ENCODE measurements at places on chromosomes 12 and 14. TPM values are rescaled to one million over a fixed set of nuclear protein-coding genes. Genes with fewer than 3 reads are reported as not detected.
A peak's percentile ranks its signal among the peaks of the same experiment; 100 is the strongest.

The LRFN5 gene
- 1.7 TPM for total RNA-seq

GRCh38 chr12:38886064-38886463, 19.3 kb downstream of the CPNE8 start:
- DNase-seq, result no peak

DNA sequence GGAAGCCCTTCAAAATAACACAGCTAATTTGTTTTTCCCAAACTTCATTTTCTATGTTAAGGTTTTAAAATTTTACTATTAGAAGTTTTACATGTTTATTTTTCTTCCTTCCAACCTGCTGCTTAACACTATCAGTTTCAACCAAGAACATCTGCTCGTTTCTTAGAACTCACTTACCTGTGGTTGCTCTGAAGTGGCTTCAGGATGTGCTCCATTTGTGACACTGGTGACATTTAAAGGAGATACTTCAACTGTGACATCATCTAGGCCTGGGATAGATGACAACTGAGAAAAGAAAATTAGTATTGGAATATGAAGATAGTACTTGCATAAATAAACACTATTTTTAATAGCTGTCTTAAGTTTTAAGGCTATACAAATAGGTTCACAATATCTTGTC, 17.9 kb downstream of the WASHC3 start:
- DNase-seq, result no peak

- no peak for DNase-seq
Observed at GRCh38 chr12:66623455-66623854, 55.4 kb downstream of the GRIP1 start.

The SMAGP gene
- 43.5 TPM for total RNA-seq

- DNase-seq, result no peak
Observed at GRCh38 chr12:107326237-107326636, 232.9 kb upstream of the CRY1 start.

DNA sequence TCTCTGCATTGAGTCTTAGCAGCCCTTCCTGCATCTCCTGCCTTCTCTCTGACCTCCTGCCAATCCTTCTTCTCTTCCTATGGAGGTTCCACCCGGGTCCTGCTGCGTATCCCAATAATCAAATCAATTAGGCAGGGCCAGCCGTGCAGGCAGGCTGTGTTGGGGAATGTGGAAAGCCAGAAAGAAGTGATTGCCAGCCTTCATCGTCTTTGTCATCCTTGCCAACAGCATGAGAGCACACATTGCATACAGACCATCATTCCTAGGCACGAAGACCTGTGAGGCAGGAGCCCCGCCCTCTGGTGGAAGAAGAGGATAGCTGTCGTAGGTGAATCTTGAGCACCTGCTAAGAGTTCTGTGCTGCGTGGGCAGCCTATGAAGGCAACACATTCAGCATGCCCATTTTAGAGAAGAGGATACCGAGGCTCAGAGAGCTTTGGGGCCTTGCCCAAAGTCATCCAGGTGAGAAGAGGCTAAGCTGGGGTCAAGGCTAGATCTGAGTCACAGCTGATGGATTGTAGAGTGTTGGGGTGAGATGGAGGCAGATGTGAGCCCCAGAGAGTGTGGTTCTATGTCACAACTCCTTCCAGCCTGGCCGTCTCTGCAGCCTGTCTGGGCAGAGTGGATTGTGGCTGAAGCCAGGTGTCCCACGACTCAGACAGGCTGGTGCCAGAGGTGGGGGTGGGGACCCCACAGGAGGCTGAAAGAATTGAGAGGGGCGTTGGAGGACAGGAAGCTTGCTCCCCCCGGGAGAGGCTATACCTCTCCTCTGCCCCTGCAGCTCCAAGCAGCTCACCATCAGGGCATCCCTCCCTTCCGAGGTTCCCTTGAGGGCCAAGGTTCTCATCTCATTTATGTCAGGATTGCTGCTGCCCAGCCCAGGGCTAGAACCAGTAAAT, 12.7 kb downstream of the C14orf132 start:
- DNase-seq, result peak; percentile 78

The CBLN3 gene
- 2.1 TPM for total RNA-seq

DNA sequence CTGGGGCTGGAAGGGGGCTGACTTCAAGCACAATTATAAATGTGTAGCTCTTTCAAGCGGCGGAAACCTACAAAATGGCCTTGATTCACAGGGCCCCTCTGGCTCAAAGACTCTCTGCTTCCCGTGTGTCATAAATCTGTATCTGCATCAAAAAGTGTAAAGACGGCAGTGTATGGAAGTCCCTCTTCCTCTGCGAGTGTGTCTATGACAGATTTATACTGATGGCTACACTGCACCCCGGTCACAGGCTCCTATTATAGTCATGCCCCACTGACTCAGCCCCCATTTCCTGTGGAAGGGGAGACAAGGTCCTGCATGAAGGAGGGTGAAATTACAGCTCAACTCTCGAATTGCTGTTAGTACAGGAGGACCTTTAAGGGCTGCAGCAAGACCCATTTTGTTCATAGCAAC, 68.6 kb downstream of the HMGA2 start:
- DNase-seq, result peak; percentile 54

DNA sequence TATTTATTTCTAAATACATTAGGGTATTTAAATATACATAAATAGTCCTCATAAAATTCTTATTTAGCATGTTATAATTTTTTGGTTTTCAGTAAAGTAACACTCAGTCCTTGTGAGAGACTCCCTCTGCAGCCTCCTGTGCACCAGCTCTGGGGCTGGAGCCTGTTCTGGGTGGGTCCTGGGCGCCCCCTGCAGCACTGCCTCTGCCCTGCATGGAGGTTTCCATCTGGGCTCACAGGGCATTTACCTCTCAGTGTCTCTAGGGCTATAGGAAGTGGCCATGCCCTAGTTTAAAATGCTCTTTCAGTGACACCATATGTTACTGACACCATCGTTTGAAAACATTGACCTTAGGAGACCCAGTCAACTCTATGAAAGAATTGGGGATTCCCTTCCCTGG, 1155.2 kb downstream of the TMEM121 start:
- no peak for DNase-seq

GRCh38 chr14:60981633-60982455, 799 bp downstream of the SLC38A6 start:
- DNase-seq, result no peak

DNA sequence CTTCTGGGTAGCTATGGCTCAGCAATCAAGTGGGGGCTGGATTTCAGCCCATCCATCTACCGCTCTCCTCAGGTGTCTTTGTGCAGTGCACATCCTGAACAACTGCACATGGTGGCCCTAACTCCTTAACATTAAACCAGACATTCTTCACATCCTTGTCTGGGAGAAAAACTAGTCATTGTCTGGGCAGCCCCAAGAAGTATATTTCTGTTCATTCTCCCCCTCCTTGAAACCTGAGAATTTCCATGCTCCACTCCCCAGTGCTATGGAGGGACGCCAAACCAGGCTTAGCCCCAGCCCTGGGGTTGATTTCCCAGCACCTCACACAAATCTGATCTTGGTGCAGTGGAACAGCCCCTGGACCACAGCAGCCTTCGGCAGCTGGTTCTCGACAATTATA, 13.4 kb downstream of the MYL2 start:
- DNase-seq, result no peak

GRCh38 chr12:83432176-83432719, 745.5 kb downstream of the TMTC2 start:
- DNase-seq, result peak; percentile 61

The DEPDC4 gene
- total RNA-seq, result 4.1 TPM

GRCh38 chr12:19771858-19772257, 332.6 kb downstream of the AEBP2 start:
- peak; percentile 45 for DNase-seq

DNA sequence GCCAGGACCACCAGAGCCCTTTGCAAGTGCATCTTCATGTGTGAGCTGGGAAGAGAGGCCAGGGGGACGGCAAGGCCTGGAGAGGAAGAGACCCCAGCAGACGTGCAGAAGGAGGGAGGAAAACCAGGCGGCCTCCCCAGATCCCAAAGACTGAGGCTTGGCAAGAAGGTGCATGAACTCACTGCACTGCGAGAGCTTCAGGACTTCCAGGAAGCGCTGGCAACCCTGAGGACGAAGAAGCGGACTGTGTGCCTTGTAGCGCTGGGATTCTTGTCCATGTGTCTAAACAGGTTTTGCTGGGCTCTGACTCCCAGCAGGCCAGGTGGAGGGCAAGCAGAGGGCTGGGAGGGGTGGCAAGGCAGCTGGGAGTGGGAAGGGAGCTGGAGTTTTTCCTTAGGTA, 939 bp downstream of the TGFB3 start:
- DNase-seq, result no peak

DNA sequence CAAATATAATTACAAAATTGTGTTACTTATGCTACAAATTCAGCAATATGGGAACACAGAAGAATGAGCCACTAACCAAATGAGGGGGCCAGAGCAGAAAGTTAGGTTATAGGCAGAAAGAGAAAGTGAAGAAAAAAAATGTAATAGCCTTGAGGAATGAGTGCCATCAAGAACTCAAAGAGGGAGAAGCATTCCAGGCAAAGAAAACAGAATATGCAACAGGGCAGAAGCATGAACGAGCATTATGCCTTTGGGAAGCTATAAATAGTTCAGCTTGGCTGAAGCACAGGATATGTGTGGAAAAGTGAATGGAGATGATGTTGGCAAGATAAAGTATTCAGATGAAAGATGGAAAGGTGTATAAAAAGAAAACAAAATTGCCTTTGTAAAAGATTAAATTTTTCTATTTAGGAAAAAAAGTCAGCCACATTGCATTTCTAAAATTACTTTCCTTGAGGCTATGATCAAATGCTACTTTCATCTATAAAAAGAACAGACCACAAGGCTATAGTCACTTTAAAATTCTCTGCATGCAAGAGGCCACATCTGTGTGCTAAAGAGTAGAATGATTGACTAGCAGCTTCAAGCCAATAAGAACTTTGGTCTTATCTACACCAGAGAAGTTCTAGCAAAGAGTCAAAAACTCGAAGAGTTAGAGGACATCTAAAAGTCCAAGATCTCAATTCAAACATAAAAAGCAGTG, 193.6 kb upstream of the GARIN6 start:
- no peak for DNase-seq

GRCh38 chr14:38199076-38199475, 8.6 kb upstream of the SSTR1 start:
- DNase-seq, result peak; percentile 55

DNA sequence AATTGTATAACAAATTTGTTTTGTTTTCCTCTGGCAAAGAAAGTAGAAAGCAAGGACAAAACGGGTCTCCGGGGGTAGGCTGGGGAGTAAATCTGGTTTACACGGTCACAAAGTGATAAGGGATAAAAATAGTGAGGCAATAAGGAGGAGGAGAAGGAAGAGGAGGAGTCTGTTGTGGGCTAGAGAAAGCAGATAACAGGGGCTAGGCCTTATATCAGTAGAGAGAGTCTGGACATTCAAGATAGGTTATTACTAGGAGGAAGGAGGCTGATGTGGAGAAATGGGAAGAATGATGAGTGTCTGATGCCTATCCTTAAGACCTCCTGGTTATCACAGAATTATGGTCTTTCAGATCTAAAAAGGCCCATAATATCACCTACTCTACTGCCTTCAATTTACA, 83.2 kb upstream of the SSTR1 start:
- no peak for DNase-seq

The APOF gene
- total RNA-seq, result not detected

DNA sequence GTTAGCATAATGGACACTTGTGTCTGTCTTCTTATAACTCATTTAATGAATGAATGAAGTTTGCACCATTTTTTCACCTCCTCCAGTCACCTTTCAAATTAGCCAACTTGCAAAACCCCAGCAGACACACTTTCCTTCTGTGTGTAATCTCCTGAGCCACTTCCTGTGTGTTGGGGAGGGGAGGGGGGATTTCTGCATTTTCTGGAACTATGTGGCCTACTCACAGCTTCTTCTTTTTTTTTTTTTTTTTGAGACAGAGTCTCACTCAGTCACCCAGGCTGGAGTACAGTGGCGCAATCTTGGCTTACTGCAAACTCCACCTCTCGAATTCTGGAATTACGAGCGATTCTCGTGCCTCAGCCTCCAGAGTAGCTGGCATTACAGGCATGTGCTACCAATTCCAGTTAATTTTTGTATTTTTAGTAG, 4.1 kb upstream of the SERPINA1 start:
- DNase-seq, result no peak

The ACSM4 gene
- total RNA-seq, result 15.3 TPM

DNA sequence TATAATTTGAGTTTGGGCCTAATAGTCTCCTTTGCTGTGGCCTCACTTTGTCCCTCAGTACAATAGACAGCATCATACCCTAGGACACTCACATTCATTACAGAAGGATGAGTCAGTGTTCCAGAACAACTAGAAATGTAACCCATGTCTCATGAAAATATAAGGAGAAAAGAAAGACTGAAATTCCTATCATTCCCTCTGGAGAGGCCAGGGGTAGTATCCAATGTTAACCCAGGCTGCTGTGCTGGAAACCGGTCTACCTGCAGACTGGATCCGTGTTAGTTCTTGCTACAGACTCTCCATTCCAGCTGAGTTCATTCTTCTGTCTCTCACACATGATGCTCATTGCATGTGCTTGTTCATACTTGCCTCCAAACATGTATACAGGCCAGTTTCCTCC, 75.8 kb upstream of the HOXC13 start:
- DNase-seq, result no peak

DNA sequence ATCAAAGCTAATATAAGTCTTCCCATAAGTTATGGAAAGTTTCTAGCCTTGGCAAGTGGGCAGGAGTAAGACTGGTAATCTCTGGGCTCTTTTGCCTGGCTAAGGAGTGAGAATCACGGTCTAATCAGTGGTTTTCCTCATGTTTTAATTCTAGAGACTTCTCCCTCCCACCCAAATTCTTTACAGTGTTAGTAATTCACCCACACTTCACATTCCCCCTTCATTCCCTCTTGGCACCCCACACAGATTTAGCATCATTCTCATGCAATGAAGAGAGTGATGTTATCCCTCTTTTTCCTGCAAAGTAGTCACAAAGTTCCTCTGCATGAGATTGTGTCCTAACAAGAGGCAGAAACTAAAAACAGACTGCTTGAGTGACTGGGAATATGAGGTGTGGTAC, 28.6 kb upstream of the CACNA2D4 start:
- DNase-seq, result no peak

The SSPN gene
- total RNA-seq, result 2.6 TPM

DNA sequence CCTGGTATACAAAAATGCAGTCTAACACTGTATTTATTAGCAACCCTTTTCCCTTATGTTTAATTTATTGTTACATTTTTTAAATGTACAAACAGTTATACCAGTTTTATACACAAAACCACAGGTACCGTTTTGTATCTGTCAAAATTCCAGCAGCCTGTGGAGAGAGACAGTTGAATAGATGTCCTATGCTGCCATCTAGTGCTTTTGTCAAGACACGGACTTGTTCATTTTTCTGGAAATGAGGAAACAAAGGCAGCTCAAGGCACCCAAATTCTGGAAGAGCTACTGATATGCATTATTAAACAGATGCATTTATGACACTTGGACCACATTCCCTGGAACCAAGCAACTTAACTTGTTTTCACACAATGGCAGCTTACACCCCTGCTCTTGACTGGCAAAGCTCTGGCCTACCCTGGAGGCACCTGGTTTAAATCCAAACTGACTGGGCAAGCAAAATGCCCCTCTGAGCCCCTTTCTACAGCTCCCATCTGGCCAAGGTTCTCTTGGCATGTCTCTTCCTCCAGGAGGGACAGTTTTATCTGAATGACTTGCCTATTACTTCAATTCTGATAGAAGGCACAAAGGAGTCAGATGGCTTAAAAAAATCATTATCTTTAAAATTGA, 286.9 kb upstream of the PRKD1 start:
- DNase-seq, result peak; percentile 52

GRCh38 chr12:109731806-109732205, 18.2 kb downstream of the FAM222A start:
- peak; percentile 38 for DNase-seq

- DNase-seq, result peak; percentile 87
Observed at GRCh38 chr14:90815822-90816662, at the start of gene TTC7B. Gene TTC7B, minus strand, starts transcription at chr14:90816430. Its CDS starts 135 bp downstream, at chr14:90816295.

Measured in endodermal cell (in vitro differentiated cells).